Activated naive CD8-positive, alpha-beta T cell treated with anti-CD3 and anti-CD28 coated beads for 36 hours (primary cell): ENCODE measurements at places on chromosomes 16 and 17. TPM values are rescaled to one million over a fixed set of nuclear protein-coding genes. Genes with fewer than 3 reads are reported as not detected.

- no peaks in the 10 kb centered on the region for H3K27me3 ChIP-seq
- H3K4me3 ChIP-seq = no peak overlapping the region
- H3K27ac ChIP-seq = no peak overlapping the region
- H3K4me1 ChIP-seq = no peaks in the 10 kb centered on the region
- DNase-seq = no peak
These were observed 30.4 kb upstream of the ERN1 start for GRCh38 chr17:64160378-64160777.

- H3K27ac ChIP-seq = peak overlapping the region; percentile 96
- peaks cover 10% of the 10 kb centered on the region for H3K36me3 ChIP-seq
- peaks cover 16% of the 10 kb centered on the region for H3K4me1 ChIP-seq
- peak overlapping the region; percentile 98 for H3K4me3 ChIP-seq
These were observed 542 bp downstream of the SLC39A11 start for GRCh38 chr17:73091770-73092522.

- no peaks in the 10 kb centered on the region for H3K27me3 ChIP-seq
- H3K4me1 ChIP-seq = no peaks in the 10 kb centered on the region
- no peak overlapping the region for H3K4me3 ChIP-seq
- DNase-seq = no peak
- H3K36me3 ChIP-seq = peaks cover 30% of the 10 kb centered on the region
These were observed 21.3 kb downstream of the PGS1 start for GRCh38 chr17:78399693-78400144.

Gene GNGT2
- total RNA-seq = 28.4 TPM

Gene IRX6
- total RNA-seq = not detected

- no peak for DNase-seq
- H3K4me3 ChIP-seq = no peak overlapping the region
- no peak overlapping the region for H3K27ac ChIP-seq
These were observed 138.1 kb downstream of the TRIM37 start for GRCh38 chr17:58968426-58969061.

Gene GCGR
- total RNA-seq = not detected

DNA sequence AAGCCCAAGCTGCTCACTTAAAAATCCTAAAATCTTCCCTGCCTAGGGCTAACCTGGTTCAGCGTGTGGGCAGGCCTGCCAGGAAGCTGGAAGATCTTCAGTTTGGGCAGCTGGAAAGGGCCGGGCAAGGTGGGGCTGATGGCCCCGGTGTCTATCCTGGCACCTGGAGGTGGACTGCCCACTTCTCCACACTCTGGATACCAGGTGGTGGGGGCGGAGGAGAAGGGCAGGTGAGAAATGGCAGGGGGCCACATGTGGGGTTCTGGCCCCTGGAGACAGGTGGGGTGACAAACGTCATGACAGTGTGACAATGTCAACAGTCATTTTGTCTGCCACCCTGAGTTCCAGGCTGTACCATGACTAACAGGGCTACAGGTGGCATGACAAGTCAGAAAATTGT, 78.5 kb upstream of the C16orf82 start:
- H3K27ac ChIP-seq = no peak overlapping the region
- DNase-seq = no peak
- peaks cover 6% of the 10 kb centered on the region for H3K27me3 ChIP-seq
- H3K36me3 ChIP-seq = no peaks in the 10 kb centered on the region
- no peaks in the 10 kb centered on the region for H3K4me1 ChIP-seq
- H3K4me3 ChIP-seq = no peak overlapping the region

Gene BCL6B
- 0.85 TPM for total RNA-seq

GRCh38 chr17:72609501-72609900, 483.0 kb downstream of the SLC39A11 start:
- H3K4me3 ChIP-seq = no peak overlapping the region
- no peaks in the 10 kb centered on the region for H3K36me3 ChIP-seq
- H3K4me1 ChIP-seq = no peaks in the 10 kb centered on the region
- H3K27me3 ChIP-seq = peaks cover 39% of the 10 kb centered on the region

- H3K36me3 ChIP-seq = no peaks in the 10 kb centered on the region
- DNase-seq = no peak
- peaks cover 16% of the 10 kb centered on the region for H3K27me3 ChIP-seq
- peaks cover 25% of the 10 kb centered on the region for H3K4me1 ChIP-seq
These were observed 3.2 kb downstream of the KIFC3 start for GRCh38 chr16:57798953-57799599.

Gene OTOA
- total RNA-seq = 0.06 TPM

DNA sequence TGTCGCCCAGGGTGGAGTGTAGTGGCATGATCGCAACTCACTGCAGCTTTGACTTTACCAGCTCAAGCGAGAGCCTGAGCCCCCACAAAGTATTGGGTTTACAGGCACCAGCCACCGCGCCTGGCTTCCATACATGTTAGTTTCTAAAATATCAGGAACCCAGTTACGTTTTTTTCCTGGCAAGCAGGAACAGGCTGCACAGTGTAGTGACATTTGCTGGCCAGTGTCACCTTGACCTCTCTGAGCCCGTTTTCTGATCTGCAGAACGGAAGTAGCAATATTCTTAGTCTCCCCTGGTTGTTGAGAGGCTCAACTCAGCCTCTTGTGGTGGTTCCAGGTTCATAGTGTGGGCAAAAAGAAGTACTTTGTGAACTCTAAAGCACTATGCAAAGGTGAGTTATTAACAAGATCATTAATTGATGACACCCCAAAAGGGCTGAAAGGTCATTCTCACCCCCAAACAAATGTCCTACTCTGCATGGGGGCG, 15.6 kb downstream of the IGF2BP1 start:
- H3K27ac ChIP-seq = no peak overlapping the region
- peaks cover 2% of the 10 kb centered on the region for H3K4me1 ChIP-seq
- H3K36me3 ChIP-seq = no peaks in the 10 kb centered on the region
- H3K27me3 ChIP-seq = peaks cover 77% of the 10 kb centered on the region

DNA sequence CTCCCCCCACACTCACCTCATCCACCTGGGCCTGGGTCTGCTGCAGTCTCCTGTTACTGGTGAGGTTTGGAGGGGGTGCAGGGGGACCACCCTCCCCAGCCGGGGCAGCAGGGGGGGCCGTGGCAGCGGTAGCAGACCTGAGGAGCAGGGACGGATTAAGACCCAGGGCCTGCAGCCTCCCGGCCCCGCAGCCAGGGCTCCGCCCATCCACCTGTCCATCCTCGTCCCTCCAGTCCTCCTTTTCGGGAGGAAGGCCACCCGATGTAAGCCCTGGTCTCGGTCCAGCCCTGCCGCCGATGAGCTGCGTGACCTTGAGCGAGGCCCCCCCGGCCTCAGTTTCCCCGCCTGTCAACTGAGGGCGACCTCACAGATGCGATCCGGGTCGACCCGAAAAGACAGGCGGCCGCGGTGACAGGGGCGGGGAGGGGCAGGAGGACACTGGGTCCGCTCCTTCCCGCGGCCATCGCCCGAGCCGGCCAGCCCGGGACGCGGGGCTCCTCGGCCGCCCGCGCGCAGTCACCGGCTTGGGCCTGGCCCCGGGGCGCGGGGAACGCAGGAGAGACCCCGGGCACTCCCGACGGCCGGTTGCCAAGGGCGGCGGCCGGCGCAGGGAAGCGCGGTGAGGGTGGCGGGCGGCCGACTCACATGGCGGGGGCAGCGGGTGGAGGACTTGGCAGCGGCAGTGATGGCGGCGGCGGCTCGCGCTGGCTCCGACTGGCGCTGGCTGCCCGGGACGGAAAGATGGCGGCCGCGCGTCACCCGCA, at the start of gene VAMP2:
Gene VAMP2 (minus strand): TSS at position 716 of the 764 bp plus-strand sequence. CDS start 69 bp downstream, at position 647.
- no peaks in the 10 kb centered on the region for H3K27me3 ChIP-seq
- peak within 1 kb of the TSS; percentile 86 for H3K4me3 ChIP-seq
- DNase-seq = peak; percentile 90
- H3K27ac ChIP-seq = peak within 1 kb of the TSS; percentile 99
- peaks cover 55% of the 10 kb centered on the region for H3K4me1 ChIP-seq

Gene SHBG
- total RNA-seq = not detected

- no peaks in the 10 kb centered on the region for H3K4me1 ChIP-seq
- no peak overlapping the region for H3K27ac ChIP-seq
- peaks cover 76% of the 10 kb centered on the region for H3K27me3 ChIP-seq
- no peak for DNase-seq
- no peak overlapping the region for H3K4me3 ChIP-seq
These were observed 300.2 kb downstream of the IRF8 start for GRCh38 chr16:86199182-86199581.

Gene FAM171A2
- total RNA-seq = 0.14 TPM

GRCh38 chr16:17607609-17608008, 136.8 kb upstream of the XYLT1 start:
- peaks cover 6% of the 10 kb centered on the region for H3K27me3 ChIP-seq
- peaks cover 24% of the 10 kb centered on the region for H3K4me1 ChIP-seq
- H3K36me3 ChIP-seq = no peaks in the 10 kb centered on the region

DNA sequence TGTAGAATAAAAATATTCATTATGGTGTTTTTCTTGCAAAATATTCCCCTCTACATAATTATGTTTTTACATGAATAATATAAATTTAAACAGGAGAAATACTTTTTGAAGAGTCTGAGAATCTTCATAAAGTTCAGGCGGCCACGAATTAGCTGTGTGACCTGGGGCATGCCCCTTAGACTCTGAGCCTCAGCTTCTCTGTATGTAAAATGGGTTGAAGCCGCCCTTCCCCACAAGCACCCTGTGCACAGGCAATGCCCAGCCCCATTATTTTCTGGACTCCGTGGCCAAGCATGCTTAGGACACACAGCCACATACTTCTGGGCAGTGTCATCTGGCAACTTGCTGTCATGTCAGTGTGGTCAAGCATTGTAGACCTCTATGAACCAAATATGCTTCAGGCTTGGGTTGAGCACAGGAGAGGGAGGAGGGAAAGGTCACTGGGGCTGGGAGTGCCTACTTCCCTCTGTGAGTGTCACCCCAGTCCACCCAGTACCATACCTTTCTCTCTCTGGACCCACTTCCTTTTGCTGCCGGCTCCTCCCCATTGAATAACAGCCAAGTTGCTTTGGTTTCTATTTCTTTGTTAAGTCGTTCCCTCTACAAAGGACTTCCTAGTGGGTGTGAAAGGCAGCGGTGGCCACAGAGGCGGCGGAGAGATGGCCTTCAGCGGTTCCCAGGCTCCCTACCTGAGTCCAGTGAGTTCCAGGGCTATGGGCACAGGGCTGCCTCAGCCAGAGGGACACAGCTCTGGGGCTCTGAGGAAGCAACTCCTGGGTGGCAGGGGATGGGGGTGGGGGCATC, at the start of gene LGALS9:
Gene LGALS9 (plus strand): TSS at position 582 of the 804 bp plus-strand sequence. CDS start 78 bp downstream, at position 660.
- H3K36me3 ChIP-seq = peaks cover 12% of the 10 kb centered on the region
- no peaks in the 10 kb centered on the region for H3K27me3 ChIP-seq
- DNase-seq = peak; percentile 21
- H3K27ac ChIP-seq = peak within 1 kb of the TSS; percentile 74

- no peak for DNase-seq
- H3K36me3 ChIP-seq = no peaks in the 10 kb centered on the region
- no peaks in the 10 kb centered on the region for H3K27me3 ChIP-seq
These were observed 21.8 kb downstream of the RAB11FIP4 start for GRCh38 chr17:31413081-31413799.

GRCh38 chr17:59373882-59374495, 42.5 kb downstream of the YPEL2 start:
- no peaks in the 10 kb centered on the region for H3K27me3 ChIP-seq
- peak overlapping the region; percentile 93 for H3K27ac ChIP-seq
- H3K4me1 ChIP-seq = peaks cover 71% of the 10 kb centered on the region
- no peak for DNase-seq
